ENCODE measurements at places on chromosomes 3 and 15.

DNA sequence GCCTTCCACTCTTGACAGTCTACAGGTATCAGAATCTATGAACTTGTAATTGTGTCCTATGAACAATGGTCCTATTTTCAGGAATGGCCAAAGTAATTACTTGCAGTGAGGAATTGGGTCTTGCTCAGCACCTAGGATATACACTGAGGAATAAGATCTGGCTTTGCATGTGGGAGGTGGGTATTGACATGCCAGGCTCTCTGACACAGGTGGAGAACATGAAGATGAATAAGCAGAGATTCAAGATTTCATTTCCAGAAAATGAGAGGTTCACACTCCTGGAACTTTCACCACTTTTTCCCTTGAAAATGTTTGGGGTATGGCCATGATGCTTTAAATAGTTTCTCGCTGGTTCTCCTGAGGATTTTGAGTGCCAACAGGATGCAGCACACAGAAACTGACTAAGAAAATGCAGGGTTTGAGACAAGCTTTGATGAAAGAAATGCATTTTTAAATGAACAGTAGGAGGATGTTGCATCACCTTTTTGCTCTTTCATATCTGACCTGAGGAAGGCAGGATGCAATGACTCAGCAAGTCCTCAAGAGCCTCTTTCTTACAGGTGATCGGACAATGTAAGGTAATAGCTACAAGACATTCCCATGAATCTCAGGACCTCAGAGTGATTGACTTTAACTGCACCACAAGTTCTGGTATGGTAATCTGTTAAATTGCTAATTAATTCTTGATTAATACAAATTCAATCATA is 3.7 kb downstream of the HRG start:
- no peak for DNase-seq

- no peak for DNase-seq
Observed at GRCh38 chr15:67785431-67785830, 39.9 kb upstream of the SKOR1 start.

GRCh38 chr3:52052831-52053306 is 3.5 kb downstream of the DUSP7 start:
- DNase-seq: peak; percentile 87

GRCh38 chr15:61880084-61880483 is 180.2 kb downstream of the VPS13C start:
- DNase-seq: no peak

- peak; percentile 49 for DNase-seq
Observed at GRCh38 chr3:45597171-45597570, 2.6 kb downstream of the LIMD1 start.

DNA sequence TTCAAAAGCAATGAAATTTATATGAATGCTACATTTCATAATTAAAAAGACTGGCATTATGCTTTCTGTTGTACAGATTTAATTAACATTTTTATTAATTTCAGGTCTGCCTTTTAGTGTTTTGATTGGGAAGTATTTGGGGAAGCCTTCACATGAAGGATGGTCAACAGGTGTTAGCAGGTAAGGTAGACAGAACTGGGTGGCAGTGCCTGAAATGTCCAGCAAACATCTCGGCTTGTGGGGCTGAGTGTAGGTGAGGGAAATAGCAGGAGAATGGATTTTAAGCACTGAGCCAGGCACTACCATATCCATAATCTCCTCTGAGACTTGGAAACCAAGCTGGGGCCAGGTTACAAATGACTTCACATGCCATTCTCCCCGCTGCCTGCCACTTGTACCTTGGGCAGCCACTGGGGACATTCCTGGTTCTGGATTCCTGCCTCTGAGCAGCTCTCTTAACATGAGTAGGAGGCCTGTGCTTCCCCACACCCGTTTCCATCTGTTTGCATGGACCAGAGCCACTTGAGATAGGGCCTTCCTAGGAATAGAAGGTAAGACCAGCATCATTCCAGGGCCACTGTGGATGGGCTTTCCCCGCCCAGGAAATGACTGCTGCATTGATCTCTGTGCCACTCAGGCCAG is 125.9 kb upstream of the HES1 start:
- no peak for DNase-seq

GRCh38 chr3:74539876-74540275 is 74.6 kb downstream of the CNTN3 start:
- DNase-seq: no peak

All from GM03348 (cell line).